ENCODE measurements at places on chromosomes 2 and 18.

- DNase-seq: no peak
Observed at GRCh38 chr18:13616041-13616440, 110.3 kb downstream of the FAM210A start.

DNA sequence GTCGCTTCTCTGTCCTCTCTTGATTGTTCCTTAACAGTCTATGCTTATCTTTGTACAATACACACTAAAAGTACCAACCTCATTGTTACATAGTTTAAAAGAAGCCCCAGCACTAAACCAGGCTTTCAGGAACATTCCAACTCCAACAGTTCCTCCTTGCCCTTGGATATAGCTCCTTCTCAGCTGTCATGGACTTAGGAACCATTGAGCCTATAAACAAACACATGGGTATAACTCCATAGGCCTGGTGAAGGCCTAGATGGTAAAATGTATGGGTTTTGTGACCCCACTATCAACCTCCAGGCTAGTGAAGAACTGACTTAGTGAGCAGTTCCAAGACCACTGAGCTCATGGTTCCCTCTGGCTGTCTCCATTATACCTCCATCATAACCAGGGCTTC lies 74.8 kb upstream of the SLC39A10 start:
- DNase-seq: no peak

- no peak for DNase-seq
Observed at GRCh38 chr2:177289824-177290628, 25.5 kb upstream of the NFE2L2 start.

DNA sequence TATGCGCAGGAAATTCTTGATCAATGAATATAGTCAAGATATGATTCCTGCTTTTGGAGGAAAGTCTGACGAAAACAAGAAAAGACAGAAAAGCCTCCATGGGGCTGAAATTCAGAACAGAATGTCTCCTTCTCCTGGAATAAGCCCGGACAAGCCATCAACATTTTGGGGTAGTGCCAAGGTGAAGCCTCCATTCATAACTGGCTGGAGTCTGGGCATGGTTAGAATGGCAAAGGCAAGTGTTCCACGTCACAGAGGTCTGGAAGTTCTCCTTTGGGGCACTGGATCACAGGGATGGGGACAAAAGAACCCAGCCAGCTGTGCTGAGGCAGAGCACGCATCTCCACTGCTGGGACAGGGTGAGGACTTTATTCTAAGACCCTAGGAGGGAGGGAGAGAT lies 505.7 kb downstream of the CMPK2 start:
- no peak for DNase-seq

DNA sequence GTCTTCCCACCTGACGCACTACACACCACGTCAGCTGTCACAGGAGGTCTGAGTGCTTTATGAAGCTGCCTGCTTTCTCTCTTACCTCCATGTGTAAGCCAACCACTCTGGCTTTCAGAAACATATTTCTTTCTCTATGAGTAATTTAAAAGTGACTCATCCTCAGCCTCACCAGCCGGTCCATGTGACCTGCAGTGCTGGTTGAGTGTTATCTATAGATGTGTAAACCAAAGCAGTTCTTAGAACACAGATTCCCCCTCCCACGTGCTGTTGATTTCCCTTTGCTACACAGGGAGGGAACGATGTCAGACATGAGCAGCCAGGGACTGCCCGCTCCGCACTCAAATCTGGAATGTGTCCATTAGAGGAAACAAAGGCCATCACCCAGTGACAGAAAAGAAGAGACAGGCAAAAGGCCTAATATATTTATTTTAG lies 157.8 kb downstream of the BCL2 start:
- peak; percentile 68 for DNase-seq

- no peak for DNase-seq
Observed at GRCh38 chr2:96952976-96953610, 33.3 kb downstream of the FAM178B start.

GRCh38 chr2:24659862-24660261 lies 133.3 kb downstream of the PTRHD1 start:
- no peak for DNase-seq

GRCh38 chr2:36820942-36821605 lies 124.6 kb downstream of the VIT start:
- DNase-seq: no peak

- DNase-seq: no peak
Observed at GRCh38 chr2:36469710-36470109, 114.1 kb downstream of the CRIM1 start.

DNA sequence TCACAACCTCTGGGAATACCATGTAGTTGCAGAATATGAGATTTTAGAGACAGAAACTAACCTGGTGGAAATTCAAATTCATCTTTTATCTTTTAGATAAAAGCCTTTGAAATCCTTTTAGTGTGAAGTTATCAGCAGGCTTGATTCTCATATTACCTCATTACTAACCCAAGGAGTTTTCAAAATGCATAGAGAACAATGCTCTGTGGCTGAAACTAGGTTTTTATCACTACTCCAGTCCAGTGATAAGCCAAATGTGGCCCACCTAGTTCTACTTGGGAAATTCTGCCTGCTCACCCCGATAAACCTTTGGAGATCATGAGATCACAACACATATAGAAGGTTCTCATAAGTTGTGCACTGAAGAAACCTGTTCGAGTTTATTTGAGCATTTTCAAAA lies 121.7 kb downstream of the MMADHC start:
- no peak for DNase-seq

- no peak for DNase-seq
Observed at GRCh38 chr2:143940720-143941119, 579.2 kb downstream of the ZEB2 start.

DNA sequence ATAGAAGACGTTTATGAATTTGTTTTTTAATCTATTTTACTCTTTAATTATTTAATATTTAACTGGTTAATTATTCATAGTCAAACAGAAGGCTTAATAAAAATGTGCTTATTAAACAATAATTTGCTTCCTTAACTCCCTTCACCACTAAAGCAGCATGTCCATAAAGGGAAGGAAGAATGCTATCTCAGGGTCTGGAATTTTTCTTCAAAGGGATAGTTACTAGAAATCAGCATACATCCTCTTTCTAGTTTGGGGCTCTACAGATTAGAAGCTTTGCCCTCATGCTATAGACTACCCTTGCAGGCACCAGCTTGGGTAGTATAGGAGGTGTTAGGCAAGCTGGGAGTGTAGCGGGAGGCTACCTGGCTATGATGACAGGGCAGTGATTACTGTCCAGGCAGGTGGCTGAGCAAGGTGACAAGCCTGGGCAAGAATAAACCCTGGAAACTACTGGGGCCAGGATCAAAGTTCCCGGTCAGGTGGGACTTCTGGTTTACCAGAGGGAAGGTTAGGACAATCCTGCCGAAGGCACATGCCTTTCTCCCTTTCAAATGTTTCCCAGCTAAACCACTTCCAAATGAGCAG lies 276.0 kb upstream of the REV1 start:
- DNase-seq: no peak

- DNase-seq: no peak
Observed at GRCh38 chr18:41170346-41170745, 784.7 kb upstream of the PIK3C3 start.

- DNase-seq: no peak
Observed at GRCh38 chr2:30216157-30216556, 15.2 kb upstream of the LBH start.

GRCh38 chr2:19632403-19632991 lies 269.3 kb downstream of the TTC32 start:
- peak; percentile 27 for DNase-seq

DNA sequence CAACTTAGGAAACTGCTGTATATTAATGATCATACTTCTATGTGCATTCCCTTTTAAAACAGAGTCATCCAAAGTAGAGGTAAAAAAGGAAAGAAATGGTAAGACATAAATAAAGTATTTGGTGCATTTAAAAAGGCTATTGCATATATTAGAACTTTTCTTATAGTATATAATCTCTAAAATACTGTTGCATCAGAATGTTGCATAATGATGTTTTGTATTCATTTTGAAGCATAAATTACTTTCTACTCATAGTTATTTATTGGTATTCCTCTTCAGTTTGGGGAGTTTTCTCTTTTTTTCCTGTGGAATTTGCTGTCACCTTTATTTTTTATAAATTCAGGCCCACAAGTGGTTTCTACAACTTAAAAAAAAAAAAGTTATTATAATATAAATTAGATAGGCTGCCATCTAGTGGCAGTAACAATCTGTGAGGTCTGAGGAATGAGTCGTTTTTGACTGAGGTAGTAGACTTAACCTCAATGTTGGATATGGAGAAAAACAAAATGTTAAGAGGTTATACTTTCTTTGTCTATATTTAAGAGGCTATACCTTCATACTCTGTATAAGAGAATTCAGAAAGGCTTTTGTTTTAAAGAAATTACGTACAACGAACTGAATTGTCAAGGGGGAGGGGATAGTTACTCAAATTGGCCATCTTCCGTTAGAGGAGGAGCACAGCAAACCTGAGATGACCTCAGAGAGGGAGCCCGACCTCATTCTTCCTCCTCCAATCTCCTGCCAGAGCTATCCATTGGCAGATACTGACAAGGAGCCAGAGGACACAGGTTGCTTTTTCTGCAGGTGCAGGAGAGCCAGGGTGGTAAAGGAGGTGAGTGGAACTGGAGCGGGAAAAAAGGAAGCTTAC lies 23.8 kb downstream of the ANKAR start:
- DNase-seq: peak; percentile 33

DNA sequence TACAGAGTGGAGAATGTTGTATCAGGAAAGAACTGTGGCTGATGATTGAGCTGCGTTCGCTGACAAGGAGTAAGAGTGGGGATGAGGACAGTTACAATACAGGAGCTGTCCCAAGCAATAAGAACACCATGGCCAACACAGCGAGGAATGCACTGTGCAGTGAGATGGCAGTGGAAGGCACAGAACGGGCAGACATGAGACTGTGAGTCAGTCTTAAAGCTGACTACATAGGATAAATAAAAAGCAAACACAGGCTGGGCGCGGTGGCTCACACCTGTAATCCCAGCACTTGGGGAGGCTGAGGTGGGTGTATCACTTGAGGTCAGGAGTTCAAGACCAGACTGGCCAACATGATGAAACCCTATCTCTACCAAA lies 89.8 kb downstream of the CABYR start:
- no peak for DNase-seq

DNA sequence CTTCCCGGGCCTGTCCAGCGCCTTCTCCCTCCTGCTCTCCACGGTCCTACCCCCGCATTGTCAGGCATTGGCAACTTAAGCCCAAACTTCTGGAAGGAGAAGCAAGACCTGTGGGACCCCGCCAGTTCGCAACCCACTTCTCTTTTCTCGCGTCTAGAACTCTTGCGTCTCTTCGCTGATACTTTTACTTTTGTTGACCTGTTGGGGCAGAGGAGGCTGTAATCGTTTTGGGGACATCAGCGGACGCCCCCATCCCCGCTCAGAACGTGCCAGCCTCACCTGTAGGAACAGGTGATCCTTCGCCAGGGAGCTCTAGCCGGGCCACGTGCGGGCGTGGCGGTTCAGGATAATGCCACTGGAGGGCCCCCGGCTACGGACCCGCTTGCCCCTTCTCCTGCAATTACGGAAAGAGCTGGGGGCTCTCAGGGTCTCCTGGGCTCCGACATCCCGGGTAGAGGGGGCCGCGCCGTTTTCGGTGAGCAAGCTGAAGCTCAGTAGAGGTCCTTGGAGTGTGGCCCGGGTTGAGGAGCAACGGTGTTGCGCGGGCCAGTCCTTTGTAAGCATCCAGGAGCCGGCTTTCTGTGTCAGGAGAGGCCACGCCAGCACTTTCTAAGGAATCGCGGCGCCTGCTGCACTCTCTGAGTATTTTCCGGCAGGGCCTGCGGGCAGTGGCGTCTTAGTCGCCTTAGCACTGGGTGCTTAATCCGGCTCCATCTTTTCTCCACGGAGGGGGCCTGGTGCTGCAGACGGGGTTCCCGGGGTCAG lies 1.6 kb downstream of the MTCL1 start:
- DNase-seq: no peak

DNA sequence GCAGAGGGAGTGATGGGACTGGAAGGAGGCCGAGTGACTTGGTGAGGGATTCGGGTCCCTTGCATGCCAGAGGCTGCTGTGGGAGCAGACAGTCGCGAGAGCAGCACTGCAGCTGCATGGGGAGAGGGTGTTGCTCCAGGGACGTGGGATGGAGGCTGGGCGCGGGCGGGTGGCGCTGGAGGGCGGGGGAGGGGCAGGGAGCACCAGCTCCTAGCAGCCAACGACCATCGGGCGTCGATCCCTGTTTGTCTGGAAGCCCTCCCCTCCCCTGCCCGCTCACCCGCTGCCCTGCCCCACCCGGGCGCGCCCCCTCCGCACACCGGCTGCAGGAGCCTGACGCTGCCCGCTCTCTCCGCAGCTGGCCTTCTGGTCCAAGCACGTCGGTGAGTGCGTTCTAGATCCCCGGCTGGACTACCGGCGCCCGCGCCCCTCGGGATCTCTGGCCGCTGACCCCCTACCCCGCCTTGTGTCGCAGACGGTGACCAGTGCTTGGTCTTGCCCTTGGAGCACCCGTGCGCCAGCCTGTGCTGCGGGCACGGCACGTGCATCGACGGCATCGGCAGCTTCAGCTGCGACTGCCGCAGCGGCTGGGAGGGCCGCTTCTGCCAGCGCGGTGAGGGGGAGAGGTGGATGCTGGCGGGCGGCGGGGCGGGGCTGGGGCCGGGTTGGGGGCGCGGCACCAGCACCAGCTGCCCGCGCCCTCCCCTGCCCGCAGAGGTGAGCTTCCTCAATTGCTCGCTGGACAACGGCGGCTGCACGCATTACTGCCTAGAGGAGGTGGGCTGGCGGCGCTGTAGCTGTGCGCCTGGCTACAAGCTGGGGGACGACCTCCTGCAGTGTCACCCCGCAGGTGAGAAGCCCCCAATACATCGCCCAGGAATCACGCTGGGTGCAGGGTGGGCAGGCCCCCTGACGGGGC lies 4.6 kb downstream of the PROC start:
- DNase-seq: no peak
